Mucosa of gallbladder (tissue), 1 donor: ENCODE measurements at places on chromosomes 3 and 15. TPM values are rescaled to one million over a fixed set of nuclear protein-coding genes. Genes with fewer than 3 reads are reported as not detected.

DNA sequence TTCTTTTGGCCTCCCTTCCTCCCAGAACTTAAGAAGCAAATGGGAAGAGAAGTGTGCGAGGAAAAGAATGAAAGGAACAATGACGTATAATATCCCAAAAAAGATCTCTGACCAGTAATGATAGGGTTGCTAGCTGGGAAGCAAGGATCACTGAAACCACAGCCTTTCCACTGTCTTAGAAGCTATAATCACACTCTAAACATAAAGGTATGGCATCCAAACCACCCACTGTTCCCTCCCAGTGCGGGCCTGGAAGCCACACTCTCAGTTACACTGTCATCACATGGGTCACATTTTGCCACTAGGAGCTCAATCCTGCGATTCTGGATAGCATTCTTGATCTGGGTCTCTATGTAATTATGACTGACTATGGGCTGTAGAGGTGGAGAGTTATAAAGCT is 131.6 kb upstream of the HACD2 start:
- no peak for DNase-seq

- DNase-seq: no peak
Observed at GRCh38 chr3:46874430-46874829, 3.1 kb upstream of the PTH1R start.

GRCh38 chr3:128993461-128994172 is at the start of gene CFAP92:
Gene CFAP92 (minus strand): TSS chr3:128994076. CDS start chr3:128993304, 772 bp downstream.
- DNase-seq: peak; percentile 92

DNA sequence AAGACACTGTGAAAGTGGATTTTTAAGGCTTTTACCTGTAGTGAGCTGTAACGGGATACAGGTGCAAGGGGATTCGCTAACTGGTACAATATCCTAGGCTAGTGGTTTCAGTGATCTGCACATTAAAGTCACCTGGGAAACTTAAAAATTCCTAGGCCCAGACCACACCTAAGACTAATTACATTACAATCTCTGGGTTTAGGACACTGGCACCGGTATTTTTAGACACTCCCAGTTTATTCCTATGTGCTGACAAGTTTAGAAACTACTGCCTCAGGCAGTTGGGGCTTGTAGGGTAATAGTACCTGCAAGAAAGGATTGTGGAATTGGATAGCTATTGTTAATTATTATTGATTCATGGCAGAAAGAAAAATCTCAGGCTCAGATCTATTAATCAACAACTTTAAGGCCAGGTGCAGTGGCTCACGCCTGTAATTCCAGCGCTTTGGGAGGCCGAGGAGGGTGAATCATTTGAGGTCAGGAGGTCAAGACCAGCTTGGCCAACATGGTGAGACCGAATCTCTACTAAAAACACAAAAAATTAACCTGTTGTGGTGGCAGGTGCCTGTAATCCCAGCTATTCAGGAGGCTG is 50.4 kb upstream of the CASR start:
- DNase-seq: peak; percentile 58

- peak; percentile 72 for DNase-seq
Observed at GRCh38 chr15:73683777-73684580, at the start of gene CD276. Gene CD276 (plus strand): TSS chr15:73684383. CDS start chr15:73699640, 15,257 bp downstream.

GRCh38 chr3:115838786-115839185 is 215.5 kb downstream of the GAP43 start:
- no peak for DNase-seq

- peak; percentile 68 for DNase-seq
Observed at GRCh38 chr3:184757022-184757651, 45.3 kb upstream of the MAGEF1 start.

GRCh38 chr3:138019281-138020069 is 9.5 kb downstream of the CLDN18 start:
- DNase-seq: peak; percentile 33

DNA sequence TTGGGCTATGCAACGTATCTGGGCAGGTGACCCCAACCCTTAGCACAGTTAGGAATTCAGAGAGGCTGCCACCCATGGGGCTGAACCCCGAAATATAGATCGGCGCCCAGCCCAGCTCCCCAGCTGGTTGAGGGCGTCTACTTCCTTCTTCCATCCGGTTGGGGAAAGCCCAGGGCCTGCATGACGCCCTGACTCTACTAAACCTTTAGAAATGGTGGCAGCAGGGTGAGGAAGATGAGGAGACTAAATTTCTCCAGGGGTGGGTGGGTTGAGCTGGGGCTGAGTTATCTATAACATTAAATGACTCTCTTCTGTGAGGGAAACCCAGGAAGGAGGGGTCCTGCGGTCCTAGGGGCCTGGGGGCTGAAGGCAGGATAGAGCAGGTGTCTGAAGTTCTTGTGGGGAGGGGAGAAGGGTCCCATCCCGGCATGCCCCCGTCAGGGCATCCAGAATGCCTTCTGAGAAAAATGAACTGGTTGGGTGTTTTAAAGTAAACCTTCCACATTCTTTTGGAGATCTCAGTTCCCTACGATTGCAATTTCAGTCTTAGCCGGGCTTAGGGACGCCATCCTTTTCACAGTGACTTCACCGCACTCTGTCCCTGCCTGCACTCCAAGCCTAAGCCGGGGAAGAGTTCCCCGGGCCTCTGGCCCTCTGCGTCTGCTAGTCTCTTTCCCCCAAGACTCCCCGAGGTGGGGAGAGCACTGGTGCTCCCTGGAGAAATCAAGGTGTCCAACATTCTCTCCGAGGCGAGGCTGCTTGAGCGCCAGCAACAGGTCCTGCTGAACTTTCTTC is 28.5 kb downstream of the NR2F2 start:
- DNase-seq: no peak

GRCh38 chr15:72037321-72037720 is 80.6 kb downstream of the MYO9A start:
- DNase-seq: no peak

DNA sequence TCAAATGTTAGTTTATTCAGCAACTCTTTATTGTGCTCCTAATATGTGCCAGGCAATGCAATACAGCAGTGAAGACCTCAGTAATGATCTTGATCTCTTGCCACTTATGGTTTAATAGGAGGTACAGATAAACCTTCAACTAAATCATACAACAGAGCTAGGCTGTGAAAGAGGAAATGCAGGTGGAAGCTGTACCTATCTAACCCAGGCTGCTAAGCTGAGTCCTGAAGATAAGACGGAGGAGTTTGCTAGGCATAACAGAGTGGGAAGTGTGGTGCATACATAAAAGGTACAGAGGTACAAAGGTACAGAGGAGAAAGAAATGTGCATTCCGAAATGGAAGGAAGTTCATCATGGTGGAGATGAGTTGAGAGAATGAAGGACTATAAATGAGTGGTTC is 35.0 kb downstream of the KBTBD8 start:
- no peak for DNase-seq

GRCh38 chr3:48561045-48561736 is 2.4 kb downstream of the UCN2 start:
- DNase-seq: peak; percentile 32

GRCh38 chr15:32104061-32104995 is 74.0 kb downstream of the CHRNA7 start:
- DNase-seq: no peak

- peak; percentile 35 for DNase-seq
Observed at GRCh38 chr3:54042259-54042823, 80.0 kb upstream of the CACNA2D3 start.

DNA sequence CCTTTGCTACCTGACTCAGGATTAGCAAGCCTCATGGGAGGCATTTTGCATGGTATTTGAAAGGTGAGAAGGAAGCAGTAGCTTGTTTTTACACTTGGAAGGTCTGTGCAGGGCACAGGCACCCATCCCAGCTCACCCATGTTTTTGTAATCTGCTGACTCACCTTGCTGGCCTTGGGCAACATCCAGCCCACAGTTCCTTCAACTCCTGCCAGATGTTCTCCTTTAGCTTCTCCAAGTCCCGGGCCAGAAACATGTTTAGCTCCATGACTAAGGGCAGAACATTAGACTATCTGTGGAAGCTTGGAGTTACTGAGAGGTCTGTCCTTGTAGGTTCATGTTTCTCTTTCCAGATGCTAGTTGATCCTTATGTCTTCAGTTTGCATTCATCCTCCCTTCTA is 12.4 kb upstream of the ZNF770 start:
- no peak for DNase-seq

DNA sequence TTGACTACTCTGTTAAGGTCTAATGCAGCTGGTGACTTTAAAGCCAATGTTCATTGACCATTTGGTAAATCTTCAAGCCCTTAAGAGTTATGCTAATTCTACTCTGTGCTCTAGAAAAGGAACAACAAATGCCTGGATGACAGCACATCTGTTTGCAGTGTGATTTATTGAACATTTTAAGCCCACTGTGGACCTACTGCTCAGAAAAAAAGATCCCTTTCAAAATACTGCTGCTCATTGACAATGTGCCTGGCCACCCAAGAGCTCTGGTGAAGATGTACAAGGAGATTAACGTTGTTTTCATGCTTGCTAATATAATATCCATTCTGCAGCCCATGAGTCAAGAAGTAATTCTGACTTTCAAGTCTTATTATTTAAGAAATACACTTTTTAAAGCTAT is 110.8 kb downstream of the TBC1D5 start:
- DNase-seq: no peak

- no peak for DNase-seq
Observed at GRCh38 chr3:52703341-52703740, 2.2 kb downstream of the GLT8D1 start.

DNA sequence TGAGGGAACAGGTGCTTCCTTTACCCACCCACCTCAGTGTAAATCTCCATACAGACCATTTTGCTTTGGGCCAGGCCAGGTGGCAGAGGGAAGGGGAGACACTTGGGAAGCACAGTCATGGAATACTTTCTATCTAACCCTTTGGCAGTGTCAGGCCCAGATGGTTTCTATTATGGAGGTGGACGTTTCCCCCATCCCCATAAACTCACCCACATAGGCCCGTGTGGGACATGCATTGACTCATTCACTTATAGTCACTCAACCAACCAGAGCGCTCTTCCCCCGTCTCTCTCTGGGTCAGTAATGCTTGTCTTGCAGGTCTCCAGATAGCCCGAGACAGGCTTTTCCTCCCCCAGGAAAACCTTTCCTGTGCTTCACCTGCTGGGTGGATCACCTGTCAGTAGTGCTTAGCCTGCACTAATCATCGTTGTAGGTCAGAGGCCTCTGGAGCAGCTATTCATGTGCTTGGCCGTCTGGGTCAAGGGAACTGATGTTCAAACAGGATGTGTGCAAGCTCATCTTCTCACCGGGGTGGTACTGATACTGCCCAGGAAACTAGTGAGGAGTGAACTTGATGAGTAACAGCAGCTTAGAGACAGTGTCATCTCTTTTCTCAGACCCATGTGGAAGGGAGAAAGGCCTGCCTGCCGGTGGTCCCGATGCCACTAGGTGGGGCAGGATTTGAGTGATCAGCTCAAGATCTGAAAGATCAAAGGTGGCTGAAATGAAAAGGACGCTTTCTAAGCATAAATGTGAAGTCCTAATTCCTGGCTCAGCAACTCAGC is 67.1 kb downstream of the CEMIP start:
- DNase-seq: no peak

The PLXNB1 gene
- 257 TPM for total RNA-seq

The CLRN1 gene
- not detected for total RNA-seq

The CPEB1 gene
- total RNA-seq: 4.8 TPM

The IL17RD gene
- total RNA-seq: 11.7 TPM

The IQCF5 gene
- not detected for total RNA-seq

The FRMD5 gene
- total RNA-seq: 3.3 TPM

The GHSR gene
- total RNA-seq: not detected

The BOC gene
- 20.5 TPM for total RNA-seq

The MYEF2 gene
- total RNA-seq: 41.1 TPM

The EAF2 gene
- 5.2 TPM for total RNA-seq
